ENCODE measurements at places on chromosomes 2 and 18.

GRCh38 chr2:240921311-240921994 is 15.3 kb downstream of the CROCC2 start:
- DNase-seq, result no peak

DNA sequence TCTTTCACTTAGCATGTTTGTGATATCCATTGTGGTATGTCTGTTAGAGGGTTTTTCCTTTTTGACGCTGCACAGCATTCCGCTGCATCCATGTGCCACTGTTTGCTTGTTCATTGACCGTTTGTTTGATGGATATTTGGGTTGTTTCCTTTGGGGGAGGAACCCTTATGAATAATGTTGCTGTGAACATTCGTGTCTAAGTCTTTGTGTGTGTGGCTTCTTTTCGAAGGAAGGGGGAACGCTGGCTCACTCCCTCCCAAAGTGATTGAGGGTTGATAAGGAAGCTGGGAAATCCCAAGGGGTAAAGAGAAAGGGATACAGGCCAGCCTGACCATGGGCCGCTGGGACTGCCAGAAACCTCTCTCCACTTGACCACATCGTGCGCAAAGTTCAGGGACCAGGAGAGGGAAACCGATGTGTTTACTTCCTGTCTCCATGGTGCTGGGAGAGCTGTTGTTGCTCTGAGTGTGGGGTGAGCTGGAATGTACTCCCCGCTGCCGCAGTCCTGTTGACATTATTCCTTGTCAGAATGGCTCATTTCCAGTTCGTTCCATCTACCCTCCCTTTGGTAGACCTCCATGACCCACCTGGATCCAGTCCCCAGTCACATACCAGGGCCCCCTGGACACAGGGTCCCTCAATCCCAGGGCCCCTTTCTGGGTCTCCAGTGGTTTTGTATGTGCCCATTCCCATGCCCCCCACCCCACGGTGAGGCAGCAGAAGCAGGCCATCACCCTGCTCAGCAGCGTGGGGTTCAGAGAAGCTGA is 39.6 kb downstream of the HS1BP3 start:
- no peak for DNase-seq

DNA sequence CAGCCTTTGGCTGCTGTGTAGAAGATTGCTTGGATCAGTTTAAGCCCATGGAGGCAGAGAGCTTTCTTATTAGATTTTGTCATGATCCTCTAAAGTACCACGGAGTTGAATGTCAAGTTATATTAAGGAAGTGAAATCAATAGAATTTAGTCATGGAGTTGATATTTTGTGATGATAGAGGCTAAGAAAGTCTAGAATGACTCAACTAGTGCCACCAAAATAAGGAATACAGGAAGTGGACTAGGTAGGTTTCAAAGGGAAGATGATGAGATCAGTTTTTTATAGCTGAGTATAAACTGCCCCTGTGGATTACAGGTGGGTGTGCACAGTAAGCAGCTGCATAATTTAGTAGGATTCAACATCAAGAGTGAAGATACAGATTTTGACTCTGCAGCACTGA is 25.2 kb downstream of the FBXO36 start:
- DNase-seq, result no peak

DNA sequence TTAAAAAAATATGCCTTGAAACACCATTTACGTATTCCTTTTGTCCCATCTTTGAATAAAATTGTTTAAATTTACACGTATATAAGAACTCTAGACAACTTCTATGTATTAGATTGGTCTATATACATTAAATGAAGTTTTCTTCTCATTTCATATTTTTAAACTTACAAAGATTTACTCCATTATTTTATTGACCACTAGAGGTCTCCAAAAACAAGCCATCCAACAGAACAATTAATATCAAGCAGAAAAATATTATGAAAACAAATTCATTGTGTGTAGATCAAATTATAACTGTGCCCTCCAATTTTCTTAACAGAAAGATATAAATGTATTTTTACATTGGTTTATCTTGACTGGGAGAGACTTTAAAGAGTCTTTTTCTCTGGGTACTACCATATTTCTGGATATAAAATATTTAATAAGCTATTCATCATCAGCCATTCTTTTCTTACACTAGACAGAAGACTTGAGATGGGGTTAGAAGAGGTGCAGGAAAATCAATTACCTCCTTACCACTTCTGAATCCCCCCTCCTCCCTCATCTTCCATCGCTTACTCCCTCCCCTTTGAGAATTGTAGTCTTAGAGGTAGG is 66.5 kb downstream of the DPP4 start:
- DNase-seq, result no peak

DNA sequence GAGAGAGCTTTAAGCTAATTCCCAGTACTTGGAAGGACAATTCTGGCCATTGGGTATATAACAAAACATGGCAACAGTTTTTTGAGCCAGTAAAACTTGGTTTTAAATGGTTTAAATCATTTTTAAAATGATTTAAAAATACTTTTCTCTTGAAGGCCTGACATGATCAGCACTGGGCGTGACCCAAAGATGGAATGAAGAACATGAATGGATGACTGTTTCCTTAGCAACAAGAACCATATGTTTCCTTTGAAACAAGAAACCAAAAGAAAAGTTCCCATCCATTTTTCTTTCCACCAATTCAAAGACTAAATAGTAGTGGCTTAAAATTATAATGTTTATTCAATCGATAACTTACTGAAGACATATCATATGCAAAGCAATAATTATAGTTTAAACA is 348.3 kb upstream of the FIGN start:
- DNase-seq, result no peak

DNA sequence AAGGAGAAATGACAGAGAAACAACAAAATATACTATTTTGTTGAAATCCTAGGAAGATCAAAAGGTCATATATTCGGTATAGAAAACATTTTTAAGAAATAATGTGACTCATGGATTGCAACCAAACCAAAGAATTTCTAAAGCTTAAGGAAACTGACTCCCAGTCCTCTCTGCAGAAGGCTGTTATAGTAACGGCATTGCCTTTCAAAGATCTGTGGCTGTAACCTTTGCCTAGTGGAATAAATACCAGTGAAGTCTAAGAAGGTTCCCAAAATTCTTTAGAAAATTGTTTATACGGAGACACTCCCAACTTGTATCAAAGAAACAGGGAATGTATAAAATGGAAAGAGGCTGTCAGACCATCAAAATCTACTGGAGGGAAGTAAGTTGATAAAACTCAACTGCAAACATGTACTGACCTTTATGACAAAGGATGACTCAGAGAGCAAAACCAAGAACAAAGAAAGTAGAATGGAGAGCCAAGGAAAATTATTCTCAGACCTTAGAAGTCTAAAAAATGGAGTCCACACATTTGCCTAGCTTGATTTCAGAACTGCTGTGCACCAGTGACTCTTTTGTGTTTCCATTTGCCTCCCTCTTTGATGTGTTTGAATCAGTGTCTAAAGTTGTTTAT is 48.6 kb upstream of the FSIP2 start:
- DNase-seq, result no peak

GRCh38 chr2:111946294-111947114 is 48.1 kb downstream of the MERTK start:
- DNase-seq, result no peak

DNA sequence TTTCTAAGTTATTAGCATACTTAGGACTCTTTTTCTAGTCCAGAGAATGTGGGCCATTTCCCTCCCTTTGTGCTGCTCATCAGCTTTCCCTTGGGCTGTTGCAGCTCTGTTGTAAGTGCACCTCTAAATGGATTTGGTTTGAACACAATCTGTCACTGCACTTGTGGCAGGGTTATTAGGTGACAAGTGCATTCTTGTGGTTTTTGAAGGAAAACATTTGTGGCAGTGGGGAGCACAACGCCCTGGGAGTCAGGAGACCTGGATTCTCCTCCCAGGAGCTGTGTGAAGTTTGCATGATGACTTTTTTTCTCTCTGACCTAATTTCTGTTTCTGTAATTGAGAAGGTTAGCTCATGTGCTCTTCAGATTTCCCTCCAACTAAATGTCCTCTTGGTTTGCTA is 630.9 kb upstream of the FAM98A start:
- no peak for DNase-seq

DNA sequence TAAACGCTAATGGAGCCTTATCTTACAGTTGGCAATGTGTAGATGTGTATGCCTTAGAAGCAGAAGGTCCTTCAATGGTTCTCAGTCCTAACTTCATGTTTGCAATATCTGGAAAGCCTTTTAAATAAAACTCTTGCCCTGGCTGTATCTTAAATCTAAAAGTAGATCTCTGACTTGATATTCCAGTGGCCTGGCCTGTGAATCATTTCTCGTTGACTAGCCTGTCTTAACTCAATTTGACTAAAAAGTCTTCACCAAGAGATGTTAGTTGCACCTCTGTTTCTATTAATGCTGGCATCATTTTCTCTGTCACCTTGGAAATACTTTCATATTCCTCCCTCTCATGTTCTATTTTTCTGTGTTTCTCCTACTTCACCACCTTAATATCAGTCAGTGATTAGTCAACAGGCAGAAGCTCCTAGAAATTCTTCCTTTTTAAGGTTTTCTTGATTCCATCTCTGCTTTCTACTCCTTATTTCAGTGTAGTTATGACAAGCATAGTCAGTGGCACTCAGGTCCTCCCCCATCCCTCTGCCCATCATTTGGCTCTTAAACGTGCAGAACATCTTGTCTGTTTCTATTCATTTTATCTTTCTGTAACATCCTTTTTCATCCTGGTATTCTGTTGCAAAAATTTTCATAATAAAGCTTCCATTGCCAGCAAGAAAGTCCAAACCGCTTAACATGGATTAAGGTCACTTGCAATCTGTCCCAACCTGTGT is 4.3 kb downstream of the ITGAV start:
- DNase-seq, result no peak

GRCh38 chr18:43662657-43663056 is 385.4 kb upstream of the SYT4 start:
- DNase-seq, result no peak

- DNase-seq, result no peak
These were observed 165.0 kb downstream of the ASB1 start for GRCh38 chr2:238591732-238592131.

DNA sequence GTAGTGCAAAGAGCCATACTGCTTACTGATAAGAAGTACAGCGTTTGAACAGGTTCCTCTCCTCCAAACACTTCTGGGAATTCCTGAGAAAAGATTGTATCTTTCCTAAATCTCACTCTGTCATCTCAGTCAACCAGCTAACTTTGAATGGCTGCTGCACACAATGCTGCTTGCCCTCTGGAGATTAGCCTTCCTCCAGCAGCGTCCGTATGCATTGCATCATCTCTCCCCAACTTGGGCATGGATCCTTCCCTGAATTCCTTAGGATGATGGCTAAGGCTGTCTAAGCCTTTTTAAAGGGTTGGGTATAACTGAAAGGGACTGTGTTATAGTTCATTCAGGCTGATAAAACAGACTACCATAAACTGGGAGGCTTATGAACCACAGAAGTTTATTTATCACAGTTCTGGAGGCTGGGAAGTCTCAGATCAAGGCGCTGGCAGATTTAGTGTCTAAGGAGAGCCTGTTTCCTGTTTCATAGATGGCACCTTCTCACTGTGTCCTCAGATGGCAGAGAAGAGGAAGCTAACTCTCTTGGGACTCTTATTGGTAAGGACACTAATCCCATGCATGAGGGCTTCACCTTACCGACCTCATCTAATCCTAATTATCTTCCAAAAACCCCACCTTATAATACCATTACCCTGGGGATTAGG is 105.3 kb downstream of the PAX3 start:
- DNase-seq, result no peak

DNA sequence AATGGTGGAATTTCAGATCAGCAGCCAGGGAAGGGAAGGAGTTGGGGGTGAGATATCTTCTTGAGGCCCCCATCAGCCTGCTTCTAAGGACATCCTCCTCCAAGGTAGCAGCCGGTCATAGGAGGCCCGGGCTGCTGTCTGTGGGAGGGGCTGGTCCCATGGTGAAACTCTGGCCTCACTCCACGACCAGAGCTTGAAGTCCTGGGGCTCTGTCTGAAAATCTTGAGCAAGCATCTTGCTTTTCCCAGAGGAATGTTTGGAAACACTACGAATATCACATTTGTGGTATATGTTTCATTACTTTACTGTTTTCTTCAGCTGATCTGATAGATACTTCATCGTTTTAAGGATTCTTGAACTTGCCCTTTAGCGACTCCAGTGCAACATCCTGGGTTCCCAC is 103.7 kb downstream of the CTAGE1 start:
- DNase-seq, result no peak

DNA sequence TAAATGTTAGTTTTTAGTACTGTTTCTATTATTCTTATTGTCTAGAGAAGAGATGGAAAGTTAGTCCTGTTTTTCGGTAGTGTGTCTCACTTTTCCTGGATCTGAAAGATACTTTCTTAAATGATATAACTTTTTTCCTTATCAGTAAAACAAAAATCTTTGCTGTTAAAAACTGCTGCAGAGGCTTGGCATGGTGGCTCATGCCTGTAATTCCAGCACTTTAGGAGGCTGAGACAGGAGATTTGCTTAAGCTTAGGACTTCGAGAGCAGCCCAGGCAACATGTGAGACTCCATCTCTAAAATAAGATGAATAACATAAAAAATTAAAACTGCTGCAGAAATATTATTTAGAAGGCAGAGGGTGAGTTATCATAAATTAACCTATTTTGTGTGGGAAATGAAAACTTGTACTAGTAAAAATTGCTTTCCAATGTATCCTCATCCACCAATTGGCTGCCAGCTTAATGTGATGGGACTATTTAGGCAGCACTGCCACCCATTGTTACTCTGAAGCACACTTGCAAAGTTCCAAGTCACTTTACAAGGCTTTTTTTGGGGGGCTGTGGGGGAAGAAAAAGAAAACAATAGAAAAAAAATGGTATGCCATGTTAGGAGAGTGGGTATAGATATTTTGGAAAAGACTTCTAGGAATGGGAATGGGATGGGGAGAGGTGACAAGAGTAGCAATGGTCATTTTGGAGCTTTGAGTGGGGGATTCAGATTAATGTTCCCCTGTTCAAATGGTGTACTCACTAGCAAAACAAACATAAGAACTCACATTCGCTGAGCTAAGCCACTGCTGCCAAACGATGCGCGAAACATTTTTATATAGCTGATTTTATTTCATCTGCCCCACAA is 62.7 kb downstream of the MEIS1 start:
- no peak for DNase-seq

DNA sequence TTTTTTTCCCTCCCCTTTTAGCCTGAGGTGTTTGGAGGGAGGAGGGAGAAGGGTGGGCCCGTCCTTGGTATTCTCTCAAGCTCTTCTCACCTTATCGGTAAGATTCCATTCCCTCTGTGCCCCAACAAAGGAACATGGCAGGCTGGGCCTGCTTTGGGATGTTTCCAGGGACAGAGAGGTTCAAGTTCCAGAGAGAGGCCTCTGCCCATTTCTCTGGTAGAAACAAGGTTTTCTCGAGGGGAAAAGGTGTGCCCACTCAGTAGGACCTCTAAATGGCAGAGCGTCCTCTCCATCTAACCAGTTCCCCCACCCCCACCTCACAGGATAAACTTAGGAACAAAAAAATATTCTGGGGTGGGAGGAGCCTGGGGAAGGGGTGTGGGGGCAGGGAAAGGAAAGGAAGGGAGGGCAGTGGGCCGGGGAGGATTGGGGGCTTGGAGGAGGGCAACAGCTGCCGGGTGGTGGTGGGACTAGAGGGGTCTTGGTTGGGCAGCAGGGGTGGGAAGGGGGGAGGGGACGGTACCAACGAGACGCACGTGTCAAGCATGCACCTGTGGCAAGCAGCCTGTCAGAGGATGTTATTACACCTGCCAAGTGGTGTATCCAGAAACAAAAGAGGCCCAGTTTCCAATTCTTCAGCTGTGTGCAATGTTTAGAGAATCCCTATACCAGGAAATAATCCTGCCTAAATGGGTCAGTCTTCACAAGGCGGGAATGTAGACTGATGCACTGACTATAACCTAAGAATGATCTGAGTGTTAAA is 2.1 kb downstream of the PCBP1 start:
- DNase-seq, result no peak

GRCh38 chr2:239286901-239287300 is 113.9 kb downstream of the HDAC4 start:
- DNase-seq, result no peak

All from activated CD8-positive, alpha-beta memory T cell treated with anti-CD3 and anti-CD28 coated beads for 4 hours (primary cell).